Left lobe of liver (tissue), 2 donors: ENCODE measurements at places on chromosomes 11 and 22. TPM values are rescaled to one million over a fixed set of nuclear protein-coding genes. Genes with fewer than 3 reads are reported as not detected.
A peak's percentile ranks its signal among the peaks of the same experiment; 100 is the strongest.

GRCh38 chr22:27226666-27227065, 569.3 kb downstream of the MIAT start:
- no peak for DNase-seq

The TTC12 gene
- 5.8 TPM for total RNA-seq

- DNase-seq = no peak
Observed at GRCh38 chr11:86610559-86611341, 61.7 kb downstream of the ME3 start.

DNA sequence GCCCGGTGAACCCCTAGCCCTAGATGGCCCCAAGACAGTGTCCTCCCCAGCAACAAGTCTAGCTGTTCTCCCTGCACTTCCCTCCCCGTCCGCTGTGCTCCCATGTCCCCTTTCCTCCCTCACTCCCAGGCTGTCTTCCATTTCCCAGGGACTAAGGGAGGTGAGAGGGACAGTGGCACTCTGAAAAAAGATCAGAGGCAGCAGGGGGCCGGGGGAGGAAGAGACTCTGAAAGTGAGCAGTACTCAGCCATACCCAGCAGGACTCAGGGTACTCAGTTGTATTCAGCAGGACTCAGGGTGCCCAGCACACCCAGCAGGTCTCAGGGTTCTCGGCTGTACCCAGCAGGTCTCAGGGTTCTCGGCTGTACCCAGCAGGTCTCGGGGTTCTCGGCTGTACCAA, 48.4 kb upstream of the THY1 start:
- peak; percentile 39 for DNase-seq
